Hematopoietic multipotent progenitor cell treated with erythropoietin and hydrocortisone succinate and interleukin-3 and kit ligand, for 8 days (in vitro differentiated cells): ENCODE measurements at places on chromosomes 13 and 19.

DNA sequence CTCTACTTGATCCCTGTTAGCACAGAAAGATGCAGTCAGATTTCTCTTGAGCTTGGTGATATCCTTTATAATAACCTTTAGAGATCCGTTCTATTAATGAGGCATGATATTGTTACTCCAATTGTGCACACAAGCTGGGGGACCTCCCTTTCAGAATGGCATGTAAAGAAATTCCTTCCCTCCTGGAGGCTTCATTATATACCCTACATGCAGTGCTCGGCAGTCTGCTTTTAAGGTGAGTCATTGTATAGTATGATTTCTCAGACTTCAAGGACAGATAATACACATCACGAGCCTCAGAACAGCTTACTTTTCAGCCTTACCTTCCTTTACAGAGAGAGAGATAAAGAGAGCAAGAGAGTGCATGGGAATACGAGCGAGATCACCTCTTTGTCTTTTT, 261.3 kb downstream of the ATP8A2 start:
- no peak for DNase-seq

- DNase-seq, result no peak
Observed at GRCh38 chr13:33615436-33615835, 202.5 kb upstream of the RFC3 start.

GRCh38 chr13:34044041-34044440, 226.1 kb downstream of the RFC3 start:
- no peak for DNase-seq

DNA sequence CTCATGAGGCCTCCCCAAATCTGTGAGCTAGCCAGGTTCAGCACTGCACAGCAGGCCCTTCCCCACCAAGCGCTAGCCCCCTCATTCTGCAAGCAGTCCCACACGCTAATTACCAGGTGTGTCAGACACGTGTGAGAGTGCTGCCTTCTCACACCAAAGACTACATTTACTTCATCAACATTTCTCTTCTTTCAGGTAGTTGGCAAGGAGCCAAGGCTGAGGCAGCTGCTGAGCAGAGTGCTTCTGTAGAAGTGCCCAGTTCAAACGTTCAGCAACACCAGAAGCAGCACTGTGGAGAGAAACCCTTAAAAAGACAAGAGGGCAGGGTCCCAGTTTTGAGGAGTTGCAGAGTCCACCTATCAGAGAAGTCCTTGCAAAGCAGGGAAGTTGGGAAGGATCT, 6.4 kb downstream of the ZNF773 start:
- DNase-seq, result no peak

- DNase-seq, result peak; percentile 81
Observed at GRCh38 chr13:112873851-112874750, 94.9 kb upstream of the MCF2L start.

- no peak for DNase-seq
Observed at GRCh38 chr19:29694161-29694560, 20.9 kb downstream of the C19orf12 start.

- DNase-seq, result no peak
Observed at GRCh38 chr19:17562561-17562960, 7.1 kb downstream of the COLGALT1 start.
